Fibroblast of skin of scalp (primary cell): ENCODE measurements at places on chromosomes 4 and X.
A peak's percentile ranks its signal among the peaks of the same experiment; 100 is the strongest.

DNA sequence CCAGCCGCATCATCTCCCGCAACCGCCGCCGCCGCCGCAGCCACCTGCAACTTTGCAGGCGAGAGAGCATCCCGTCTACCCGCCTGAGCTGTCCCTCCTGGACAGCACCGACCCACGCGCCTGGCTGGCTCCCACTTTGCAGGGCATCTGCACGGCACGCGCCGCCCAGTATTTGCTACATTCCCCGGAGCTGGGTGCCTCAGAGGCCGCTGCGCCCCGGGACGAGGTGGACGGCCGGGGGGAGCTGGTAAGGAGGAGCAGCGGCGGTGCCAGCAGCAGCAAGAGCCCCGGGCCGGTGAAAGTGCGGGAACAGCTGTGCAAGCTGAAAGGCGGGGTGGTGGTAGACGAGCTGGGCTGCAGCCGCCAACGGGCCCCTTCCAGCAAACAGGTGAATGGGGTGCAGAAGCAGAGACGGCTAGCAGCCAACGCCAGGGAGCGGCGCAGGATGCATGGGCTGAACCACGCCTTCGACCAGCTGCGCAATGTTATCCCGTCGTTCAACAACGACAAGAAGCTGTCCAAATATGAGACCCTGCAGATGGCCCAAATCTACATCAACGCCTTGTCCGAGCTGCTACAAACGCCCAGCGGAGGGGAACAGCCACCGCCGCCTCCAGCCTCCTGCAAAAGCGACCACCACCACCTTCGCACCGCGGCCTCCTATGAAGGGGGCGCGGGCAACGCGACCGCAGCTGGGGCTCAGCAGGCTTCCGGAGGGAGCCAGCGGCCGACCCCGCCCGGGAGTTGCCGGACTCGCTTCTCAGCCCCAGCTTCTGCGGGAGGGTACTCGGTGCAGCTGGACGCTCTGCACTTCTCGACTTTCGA lies 654 bp downstream of the ATOH1 start:
- DNase-seq, result no peak

DNA sequence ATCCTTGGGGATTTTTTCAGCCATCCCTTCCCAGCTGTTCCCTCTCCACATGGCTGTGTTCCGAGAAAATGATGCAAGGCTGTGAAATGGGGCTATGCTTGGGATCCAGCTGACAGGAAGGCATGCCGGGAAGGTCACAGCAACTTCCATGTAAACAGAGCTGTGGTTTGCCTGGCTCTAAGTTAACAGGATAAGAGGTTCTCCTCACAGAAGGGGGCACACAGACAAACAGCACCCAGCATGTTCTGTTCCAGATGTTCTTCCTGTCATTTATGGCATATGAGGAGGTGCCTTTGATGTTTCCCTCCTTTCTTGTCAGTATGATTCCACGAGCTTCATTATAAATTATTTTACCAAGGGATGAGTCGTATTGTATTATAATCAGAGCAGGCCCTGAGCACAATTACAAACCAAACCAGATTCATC lies 220.7 kb downstream of the ANTXR2 start:
- peak; percentile 96 for DNase-seq

DNA sequence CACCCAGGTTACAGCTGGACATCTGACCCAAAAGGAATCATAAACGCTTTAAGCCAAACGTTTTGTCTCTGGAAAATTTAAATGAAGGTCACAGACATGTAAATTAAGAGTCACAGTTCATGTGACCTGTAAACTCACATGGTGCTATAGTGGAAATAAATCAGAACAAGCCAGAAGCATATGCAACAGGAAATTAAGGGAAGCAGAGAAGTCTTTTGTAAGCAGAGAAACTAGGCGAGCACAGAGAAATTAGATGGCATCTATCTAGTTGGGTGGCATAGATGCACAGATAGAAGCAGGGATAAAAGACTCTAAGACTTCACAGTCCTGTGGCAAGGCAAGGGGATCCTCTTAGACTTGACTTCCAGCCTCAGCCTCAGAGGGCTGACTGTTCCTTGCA lies 264.8 kb downstream of the GASK1B start:
- DNase-seq, result no peak

DNA sequence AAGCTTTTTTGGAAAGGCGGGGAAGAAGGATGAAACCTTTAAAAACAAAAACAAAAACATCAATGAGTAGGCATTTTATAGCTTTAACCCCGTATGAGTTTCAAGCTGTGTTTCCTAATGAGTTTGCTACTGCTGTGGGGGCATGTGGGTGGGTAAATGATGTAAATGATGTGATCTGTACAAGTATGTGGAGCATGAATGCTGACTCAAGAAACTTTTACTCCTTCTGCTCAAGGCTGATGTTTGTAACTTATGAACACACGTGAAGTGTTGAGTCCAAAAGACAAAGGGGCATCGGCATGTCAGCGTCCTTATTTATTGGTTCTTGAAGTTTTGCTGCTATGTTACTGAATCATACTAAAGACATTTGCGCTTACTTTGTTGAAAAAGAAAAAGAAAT lies 76.9 kb downstream of the CLCN4 start:
- DNase-seq, result no peak

DNA sequence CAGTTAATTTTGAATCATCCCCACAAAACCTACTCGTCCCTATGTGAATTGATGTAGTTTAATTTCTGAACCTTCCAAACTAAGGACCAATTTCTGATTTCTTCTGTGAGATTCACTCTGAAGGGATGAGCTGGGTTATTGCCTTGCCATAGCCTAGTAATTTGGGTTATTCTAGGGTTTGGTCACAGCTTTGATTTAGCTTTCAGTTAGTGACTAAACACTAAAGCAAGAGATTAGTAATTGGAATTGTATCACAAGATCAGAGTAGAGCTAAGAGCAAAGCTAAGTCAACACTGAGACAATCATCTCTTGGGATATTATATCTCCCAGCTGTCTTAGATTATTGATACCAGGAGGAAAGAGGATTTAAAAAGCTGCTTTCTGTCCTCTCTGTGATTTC lies 588.0 kb downstream of the CCSER1 start:
- DNase-seq, result no peak

GRCh38 chr4:19314116-19314515 lies 937.6 kb upstream of the SLIT2 start:
- no peak for DNase-seq

GRCh38 chr4:105060628-105061027 lies 86.0 kb upstream of the TET2 start:
- no peak for DNase-seq

GRCh38 chr4:188154668-188155405 lies 15.6 kb downstream of the TRIML1 start:
- DNase-seq, result no peak

GRCh38 chr4:140426610-140427105 lies 790 bp downstream of the CLGN start:
- no peak for DNase-seq

- DNase-seq, result no peak
Observed at GRCh38 chr4:188767496-188767895, 628.3 kb downstream of the TRIML1 start.
